ENCODE measurements at places on chromosomes 11 and 22.

- DNase-seq = no peak
These were observed 43.3 kb upstream of the PAK1 start for GRCh38 chr11:77517226-77517625.

GRCh38 chr11:67364783-67365722 lies 8.3 kb downstream of the CLCF1 start:
- no peak for DNase-seq

DNA sequence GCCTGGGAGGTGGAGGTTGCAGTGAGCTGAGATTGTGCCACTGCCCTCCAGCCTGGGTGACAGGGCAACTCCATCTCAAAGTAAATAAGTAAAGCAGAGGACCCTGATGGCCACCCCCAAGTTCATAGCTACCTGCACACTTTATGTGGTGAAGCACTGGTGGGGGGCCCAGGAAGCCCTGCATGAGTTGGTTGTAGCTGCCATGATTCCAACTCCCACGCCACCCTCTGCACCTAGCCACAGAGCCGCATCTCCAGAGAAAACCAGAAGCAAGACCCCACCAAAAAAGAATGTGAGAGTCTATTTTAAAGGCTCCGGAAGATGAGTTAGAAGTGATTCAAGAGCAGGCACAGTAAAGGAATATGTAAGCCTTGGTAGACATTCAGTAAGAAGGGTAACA lies 20.4 kb upstream of the TMA7B start:
- DNase-seq = no peak

- DNase-seq = no peak
These were observed 9.1 kb downstream of the DRD4 start for GRCh38 chr11:646214-646613.

DNA sequence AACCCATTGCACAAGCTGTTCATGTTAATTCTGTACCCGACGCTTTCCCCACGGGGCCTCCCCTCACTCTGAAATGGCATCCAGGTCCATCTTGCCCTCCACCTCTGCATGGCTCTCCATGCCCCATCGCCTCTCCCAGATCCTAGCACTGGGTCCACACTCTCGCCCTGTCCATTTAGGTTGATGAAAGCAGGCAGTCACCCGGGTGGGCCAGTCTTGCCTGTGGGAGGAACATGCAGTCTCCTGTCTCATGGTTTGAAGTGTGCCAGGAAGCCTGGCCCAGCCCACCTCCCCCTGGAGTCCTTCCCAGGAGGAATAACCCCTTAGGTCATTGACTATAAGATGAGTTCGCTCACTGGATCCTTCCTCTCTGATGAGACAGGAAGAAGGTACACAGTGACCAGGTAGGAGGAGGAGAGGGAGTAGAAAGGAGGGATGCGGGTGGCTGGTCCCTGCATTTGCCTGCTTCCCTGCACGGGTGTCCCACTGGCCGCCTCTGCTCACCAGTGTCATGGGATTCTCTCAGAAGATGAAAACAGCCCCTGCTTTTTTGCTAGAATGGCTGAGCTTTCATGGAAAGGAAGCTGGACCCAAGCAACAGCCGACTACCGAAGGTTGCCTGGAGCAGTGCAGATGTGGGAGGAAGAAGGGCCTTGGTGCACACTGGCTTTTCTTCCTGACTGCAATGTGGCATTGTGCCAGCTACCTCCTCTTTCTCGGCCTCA lies 6.8 kb downstream of the TMEM121B start:
- DNase-seq = no peak

GRCh38 chr11:2375341-2375853 lies 1.7 kb upstream of the CD81 start:
- no peak for DNase-seq

- no peak for DNase-seq
These were observed 6.2 kb downstream of the CRYAB start for GRCh38 chr11:111905411-111905810.

DNA sequence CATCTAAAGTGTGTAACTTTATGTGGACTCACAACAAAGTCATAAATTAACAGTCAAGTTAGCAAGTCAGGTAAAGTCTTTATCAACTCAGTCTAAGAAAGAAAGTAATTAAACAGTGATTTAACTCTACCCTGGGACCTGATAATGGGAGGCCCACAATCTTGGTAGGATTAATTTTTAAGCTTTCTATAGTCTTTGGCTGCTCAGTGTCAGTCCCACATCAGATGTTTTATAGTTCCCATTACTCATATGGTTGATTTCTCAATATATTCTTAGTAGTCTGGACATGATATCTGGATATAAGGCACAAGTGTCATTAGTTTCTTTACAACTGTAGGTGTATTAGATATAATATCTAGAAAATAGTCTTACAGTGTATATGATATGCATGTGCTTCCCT lies 38.5 kb upstream of the SCN3B start:
- DNase-seq = no peak

DNA sequence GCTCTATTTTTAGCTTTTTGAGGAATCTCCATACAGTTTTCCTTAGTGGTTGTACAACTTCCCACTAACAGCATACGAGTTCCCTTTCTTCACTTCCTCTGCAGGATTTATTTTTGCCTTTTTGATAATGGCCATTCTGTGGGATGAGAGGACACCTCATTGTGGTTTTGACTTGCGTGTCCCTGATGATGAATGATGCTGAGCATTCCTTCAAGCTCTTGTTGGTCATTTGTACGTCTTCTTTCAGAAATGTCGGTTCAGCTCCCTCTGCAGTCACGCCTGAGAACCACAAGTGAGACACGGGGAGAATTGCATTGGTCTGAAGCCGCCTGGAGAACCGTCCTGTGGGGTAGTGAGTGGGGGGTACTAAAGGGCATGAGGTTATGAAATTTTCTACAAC lies 2.0 kb upstream of the KRTAP5-10 start:
- DNase-seq = no peak

- DNase-seq = no peak
These were observed 504.2 kb downstream of the SOX6 start for GRCh38 chr11:15852179-15852578.

DNA sequence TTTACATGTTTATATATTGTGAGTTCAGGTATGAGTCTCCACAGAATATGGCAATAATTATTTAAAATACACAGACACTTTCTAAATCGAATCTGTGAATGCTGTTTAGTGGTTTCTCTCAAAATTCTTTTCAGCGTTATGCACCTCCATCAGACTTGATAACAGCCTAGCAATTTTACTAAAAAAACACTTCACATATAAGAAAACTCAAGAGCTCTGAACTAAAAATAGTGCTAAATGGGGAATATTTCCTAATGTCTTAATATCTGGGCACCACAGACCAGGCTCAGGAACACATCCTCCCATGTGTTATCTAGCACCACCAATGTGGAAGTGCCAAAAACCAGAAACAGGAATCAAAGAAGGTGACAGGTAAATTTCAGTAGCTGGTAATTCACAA lies 47.9 kb downstream of the ARHGAP32 start:
- DNase-seq = no peak

GRCh38 chr11:66224226-66224855 lies 44.1 kb upstream of the RAB1B start:
- no peak for DNase-seq

GRCh38 chr22:19942157-19943081 lies 801 bp upstream of the TXNRD2 start:
- DNase-seq = no peak

DNA sequence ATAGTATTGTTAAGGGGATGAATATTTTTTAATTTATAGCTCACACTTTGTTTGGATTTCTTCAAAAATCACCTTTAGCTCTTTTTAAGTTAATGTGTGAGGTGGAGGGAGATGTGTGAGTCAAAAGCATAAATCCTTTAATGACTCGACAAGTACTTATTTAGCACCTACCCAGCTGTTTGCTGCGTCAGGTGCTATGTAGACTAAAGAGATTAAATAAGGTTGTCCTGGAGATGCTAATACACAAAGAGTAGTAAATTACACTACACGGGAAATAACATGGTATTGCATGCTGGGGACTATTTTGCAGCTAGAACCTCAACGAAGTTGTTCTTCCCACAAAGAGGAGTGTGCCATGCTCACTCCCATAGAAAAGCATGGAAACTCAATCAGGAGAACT lies 583.3 kb upstream of the TENM4 start:
- DNase-seq = no peak

DNA sequence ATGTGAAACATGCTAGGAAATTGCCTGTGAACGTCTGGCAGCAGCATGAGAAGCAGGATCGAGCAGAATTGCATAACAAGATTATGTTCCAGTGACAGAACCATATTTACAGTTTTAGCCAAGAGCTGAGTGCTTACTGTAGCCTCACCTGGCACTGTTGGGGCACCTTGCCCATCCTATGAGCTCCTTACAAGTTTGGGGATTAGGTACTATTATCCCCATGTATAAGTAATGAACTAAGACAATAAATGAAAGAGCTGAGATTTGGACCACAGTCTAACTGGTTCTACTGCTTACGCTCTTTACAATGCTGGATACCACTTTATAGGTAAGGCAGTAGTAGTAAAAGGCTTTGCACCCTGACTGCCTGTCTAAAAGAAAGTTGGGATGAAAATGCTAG lies 17.1 kb upstream of the PATE1 start:
- no peak for DNase-seq
